ENCODE measurements at places on chromosomes 11 and 22. TPM values are rescaled to one million over a fixed set of nuclear protein-coding genes. Genes with fewer than 3 reads are reported as not detected.

HTR3B gene
- 0.26 TPM for total RNA-seq

SCUBE2 gene
- total RNA-seq = 7.5 TPM

HOATZ gene
- total RNA-seq = not detected

DRICH1 gene
- 0.43 TPM for total RNA-seq

MFRP gene
- total RNA-seq = not detected

NDUFC2 gene
- total RNA-seq = 236 TPM

MUC6 gene
- total RNA-seq = not detected

UCP3 gene
- 4.0 TPM for total RNA-seq

GRCh38 chr22:40324468-40325305, 21.6 kb upstream of the ADSL start:
- DNase-seq = no peak

DNA sequence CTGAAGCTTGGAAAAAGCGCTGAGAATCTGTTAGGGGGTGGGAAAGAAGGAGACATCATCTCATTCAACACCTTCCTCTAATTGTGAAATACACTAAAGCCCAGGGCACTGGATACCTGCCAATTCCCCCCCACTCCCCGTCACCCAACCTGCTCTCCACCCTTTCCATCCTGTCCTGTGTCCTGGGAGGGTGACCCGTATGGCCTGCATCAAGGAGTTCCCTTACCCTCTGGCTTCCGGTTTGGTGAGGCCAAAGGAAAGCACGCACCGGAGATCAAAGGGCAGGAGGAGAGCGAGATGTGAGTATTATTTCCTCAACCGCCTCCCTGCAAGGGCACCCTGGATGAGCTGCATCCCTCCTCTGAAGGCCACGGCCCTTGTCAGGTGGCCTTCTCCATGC, 65.0 kb upstream of the PTPRJ start:
- no peak for DNase-seq

- DNase-seq = no peak
Measured at GRCh38 chr11:115579181-115579825, 75.1 kb upstream of the CADM1 start.

- no peak for DNase-seq
Measured at GRCh38 chr11:94128291-94128745, 323 bp upstream of the PANX1 start.

- DNase-seq = no peak
Measured at GRCh38 chr11:96260067-96260511, 82.9 kb downstream of the MAML2 start.

- no peak for DNase-seq
Measured at GRCh38 chr11:118325283-118325682, 17.2 kb downstream of the CD3D start.

- no peak for DNase-seq
Measured at GRCh38 chr22:38172832-38173640, 8.6 kb downstream of the PLA2G6 start.

GRCh38 chr11:849951-850774, 7.5 kb downstream of the TSPAN4 start:
- no peak for DNase-seq

- DNase-seq = no peak
Measured at GRCh38 chr22:19615001-19615461, 90.8 kb upstream of the CLDN5 start.

DNA sequence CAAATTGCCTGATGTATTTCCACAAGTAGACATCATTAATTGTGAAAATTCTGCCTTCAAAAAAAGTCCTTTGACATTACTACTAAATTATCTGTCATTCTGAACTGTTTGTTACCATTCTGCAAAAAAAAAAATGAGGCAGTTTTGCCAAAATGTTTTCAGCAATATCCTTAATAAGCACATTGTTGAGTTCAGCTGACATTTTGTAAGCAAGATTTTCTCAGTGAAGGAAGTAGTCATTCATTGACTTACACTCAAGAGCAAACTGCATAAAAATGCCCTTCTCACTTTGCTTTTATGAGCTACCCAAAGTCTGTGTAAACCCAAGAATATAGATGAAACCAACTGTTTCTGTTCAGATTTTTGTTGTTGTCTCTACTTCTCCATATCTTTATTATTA, 125.9 kb downstream of the UVRAG start:
- no peak for DNase-seq

GRCh38 chr11:74306435-74307175, 4.8 kb downstream of the P4HA3 start:
- no peak for DNase-seq

GRCh38 chr22:41608386-41608785, 12.5 kb downstream of the DESI1 start:
- DNase-seq = no peak

DNA sequence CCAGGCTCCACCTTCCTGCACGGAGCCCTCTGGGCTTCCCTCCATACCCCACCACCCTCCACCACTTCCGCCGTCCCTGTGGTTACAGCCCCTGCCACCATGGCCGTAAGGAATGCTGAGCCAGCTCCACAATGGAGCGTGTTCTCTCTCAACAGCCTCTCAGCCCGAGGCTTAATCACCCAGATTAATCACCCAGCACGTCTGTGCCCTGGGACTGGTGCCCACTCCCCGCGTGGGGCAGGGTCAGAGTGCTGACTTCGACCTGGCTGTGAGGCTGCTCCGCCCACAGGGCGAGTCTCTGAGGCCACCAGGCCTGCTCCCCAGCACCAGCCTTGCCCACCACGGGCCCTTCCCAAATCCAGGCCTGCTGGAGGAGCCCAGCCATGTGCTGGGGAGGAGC, 4.0 kb upstream of the TH start:
- DNase-seq = no peak

DNA sequence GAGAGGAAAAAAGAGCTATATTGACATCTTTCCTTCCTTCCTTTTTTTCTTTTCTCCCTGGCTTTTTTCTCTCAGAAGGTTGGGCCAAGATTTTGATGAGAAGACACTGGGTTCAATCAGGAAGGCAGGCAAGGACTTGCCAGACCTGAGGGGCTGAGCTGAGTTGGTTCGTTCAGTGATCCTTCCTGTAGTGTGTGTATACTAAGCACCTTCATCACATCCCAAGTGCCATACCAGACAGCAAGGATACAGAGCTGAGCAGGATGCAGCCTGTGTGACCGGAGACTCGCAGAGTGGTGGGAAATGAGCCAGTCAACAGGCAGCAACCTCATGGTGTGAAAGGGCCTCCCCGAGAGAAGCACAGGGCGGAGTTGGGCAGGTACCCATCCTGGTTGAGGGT, 95.5 kb downstream of the SPON1 start:
- no peak for DNase-seq

DNA sequence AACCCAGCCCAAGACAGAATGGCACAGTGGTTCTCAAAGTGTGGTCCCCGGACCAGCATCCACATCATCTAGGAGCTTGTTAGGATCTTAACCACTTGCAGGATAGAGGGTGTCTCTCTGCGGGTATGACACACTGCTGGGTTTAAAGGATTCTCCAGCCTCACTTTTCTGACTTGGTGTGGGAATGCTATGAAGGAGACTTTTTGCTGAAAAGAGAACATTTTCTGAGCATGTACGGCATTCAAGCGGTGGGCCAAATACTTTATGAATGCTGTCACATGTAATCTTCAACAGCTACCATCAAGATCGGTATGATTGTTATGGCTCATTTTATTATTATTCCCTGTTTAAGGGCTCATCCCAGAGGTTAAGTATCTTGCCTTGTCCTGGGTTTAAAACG, 1.8 kb upstream of the CD82 start:
- DNase-seq = no peak

GRCh38 chr11:57240007-57240406, 3.0 kb upstream of the APLNR start:
- DNase-seq = no peak

DNA sequence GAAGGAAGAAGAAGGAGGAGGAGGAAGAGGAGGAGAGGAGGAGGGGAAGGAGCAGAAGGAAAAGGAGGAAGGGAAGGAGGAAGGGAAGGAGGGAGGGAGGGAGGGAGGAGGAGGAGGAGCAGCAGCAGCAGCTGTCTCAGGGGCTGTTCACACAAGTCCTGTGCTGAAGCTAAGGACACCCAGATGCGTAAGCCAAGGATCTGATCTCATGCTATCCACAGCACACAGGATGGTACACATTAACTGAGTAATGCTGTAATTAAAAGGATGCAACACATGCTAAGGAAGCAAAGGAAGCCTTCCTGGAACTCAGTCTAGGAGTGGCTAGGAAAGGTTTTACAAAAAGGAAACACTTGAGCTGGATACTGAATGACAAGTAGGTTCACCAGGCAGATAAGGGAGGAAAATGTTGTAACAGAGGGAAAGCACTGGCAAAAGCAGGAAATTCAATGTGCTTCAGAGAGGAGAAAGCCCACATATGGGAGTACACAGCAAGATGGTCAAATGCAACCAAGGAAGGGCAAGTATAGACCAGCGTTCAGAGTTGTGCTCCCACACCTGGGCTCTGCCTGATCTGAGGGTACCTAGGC, 32.0 kb downstream of the TRIM66 start:
- no peak for DNase-seq

GRCh38 chr22:38879108-38879729, 7.2 kb upstream of the CBX6 start:
- DNase-seq = no peak

DNA sequence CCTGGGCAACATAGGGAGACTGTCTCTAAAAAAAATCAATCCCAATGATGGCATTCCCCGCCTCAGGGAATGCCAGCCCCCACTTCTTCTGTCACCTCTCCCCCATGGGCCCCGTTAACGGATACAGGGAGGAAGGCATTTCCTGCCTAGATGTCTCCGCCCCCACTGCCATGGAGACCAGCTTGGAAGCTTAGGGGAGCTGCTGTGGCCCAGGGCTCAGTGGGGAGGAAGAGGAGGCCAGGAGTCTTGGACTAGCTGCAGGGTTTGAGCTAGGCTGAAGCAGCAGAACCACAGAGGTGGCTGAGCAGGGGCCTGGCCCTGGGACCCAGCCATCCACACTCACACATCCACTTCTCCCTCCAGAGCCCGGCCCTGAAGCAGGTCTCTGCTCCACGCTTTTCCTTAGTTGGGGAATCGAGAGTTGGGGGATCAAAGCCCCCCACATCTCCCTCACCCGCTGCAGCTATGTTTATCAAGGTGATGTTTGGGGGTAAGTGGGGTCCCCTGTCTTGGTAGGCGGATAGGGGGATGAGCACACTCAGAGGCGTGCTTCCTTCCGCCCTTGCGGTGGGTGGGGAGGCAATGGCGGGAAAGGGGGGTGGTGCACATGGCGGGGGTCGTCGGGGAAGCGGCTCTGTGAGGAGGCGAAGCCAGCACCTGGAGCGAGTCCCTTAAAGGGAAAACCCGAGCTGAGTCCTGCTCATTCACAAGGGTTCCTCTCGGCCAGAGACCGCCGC, at the start of gene C22orf15:
Gene C22orf15 (plus strand): TSS at position 149 of the 737 bp plus-strand sequence. CDS start 317 bp downstream, at position 466.
- DNase-seq = no peak

DNA sequence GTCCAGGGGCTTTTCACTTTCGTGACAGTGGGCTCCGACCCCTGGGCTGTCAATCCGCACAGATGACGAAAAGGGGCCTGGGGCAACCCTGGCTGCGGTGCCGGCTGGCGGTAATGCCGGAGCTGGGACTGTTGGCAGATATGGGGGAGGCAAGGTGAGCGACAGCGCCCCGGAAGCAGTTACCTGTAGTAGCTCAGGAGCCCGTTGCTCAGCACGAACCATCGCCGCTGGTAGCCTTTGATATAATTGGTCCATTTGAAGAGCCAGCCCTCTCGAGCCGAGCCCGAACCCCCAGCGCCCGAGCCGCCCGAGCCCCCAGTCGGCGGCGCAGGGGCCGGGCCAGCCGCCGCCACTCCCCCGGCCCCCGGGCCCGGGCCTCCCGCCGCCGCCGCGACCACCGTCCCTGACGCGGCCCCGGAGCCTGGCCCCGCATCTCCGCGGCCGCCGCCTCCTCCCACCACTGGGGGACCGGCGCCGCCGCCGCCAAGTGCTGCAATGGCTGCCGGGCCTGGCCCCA, 396 bp downstream of the OSBP start:
- DNase-seq = peak; percentile 4

DNA sequence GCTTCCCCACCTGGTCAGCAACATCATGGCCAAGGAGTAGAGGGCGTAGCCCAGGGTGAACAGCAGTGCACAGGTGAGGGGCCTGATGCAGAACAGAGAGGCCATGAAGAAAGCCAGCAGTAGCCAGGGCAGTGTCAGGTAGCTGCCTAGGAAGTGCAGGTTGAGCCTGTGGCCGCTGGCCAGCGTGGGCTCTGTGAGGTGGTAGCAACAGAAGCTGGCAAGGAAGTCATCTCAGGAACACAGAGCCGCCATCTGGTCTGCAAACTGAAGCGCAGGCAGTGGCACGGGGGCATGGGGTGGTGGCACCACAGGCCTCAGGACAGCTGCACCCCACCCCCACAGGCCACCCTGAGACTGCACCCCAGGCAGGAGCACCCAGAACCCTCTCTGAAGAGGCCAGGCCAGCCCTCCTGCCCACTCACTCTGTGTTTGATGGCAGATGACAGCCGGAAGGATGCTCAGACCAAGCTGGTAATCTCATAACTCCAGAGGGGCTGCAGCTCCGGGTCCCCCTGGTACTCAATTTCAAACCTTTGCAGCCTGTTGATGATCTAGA, 95.3 kb downstream of the MED15 start:
- no peak for DNase-seq

- DNase-seq = no peak
Measured at GRCh38 chr11:78935398-78936068, 360.9 kb upstream of the NARS2 start.

- peak; percentile 70 for DNase-seq
Measured at GRCh38 chr22:24423519-24424000, 3.8 kb upstream of the ADORA2A start.

DNA sequence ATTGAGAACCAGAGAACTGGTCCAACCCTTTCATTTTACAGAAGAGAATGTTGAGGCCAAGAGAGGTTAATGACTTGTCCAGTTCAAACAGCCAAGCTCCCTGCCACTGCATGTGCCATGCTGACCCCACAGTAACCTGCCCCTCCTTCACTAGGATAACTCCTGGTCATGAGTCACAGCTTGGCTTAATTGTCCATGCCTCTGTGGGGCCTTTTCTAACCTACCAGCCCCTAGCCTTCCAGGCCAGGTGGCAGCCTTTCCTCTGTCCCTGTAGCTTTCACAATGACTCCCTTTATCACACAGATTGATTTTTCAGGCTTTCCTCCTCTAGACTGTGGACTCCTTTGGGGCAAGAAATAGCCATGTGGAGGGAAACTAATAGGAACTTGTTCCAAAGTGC, 97.2 kb downstream of the PIWIL4 start:
- DNase-seq = no peak

- no peak for DNase-seq
Measured at GRCh38 chr11:94851864-94852636, 83.9 kb downstream of the AMOTL1 start.

- DNase-seq = no peak
Measured at GRCh38 chr22:48241658-48242057, 1479.2 kb downstream of the TBC1D22A start.

GRCh38 chr11:126756855-126757254, 243.7 kb downstream of the KIRREL3 start:
- DNase-seq = no peak

All from neural crest cell (in vitro differentiated cells).